ENCODE measurements at places on chromosomes 3 and 15.
A peak's percentile ranks its signal among the peaks of the same experiment; 100 is the strongest.

- H3K4me3 ChIP-seq = no peak overlapping the region
- H3K36me3 ChIP-seq = no peaks in the 10 kb centered on the region
- DNase-seq = no peak
- no peak overlapping the region for H3K27ac ChIP-seq
These were observed 610.0 kb downstream of the NAALADL2 start for GRCh38 chr3:175469124-175469523.

- no peaks in the 10 kb centered on the region for H3K36me3 ChIP-seq
- no peak for DNase-seq
- H3K4me1 ChIP-seq = peaks cover 3% of the 10 kb centered on the region
- H3K4me3 ChIP-seq = peak overlapping the region; percentile 98
- H3K27me3 ChIP-seq = no peaks in the 10 kb centered on the region
These were observed 645 bp downstream of the COPS2 start for GRCh38 chr15:49154799-49155109.

DNA sequence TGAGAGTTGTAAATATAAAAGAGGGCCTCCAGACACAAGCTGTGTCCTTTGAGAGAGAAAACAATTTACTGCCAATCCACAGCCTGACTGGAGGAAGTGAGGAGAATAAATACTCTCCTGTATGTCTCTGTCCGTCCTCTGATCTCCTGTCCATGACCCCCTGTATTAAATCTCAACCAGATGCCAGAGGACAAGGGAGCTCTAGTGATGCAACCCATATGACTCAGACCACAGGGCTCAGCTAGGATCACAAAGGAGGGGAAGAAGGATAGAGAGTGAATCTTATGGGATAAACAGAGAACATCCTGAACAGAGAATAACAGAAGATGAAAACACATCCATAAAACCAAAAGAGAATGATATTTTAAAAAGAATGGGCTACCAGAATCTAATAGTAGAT lies 482.6 kb downstream of the PLOD2 start:
- H3K4me1 ChIP-seq = no peaks in the 10 kb centered on the region
- no peak overlapping the region for H3K4me3 ChIP-seq
- H3K27me3 ChIP-seq = no peaks in the 10 kb centered on the region
- H3K27ac ChIP-seq = no peak overlapping the region
- no peaks in the 10 kb centered on the region for H3K36me3 ChIP-seq
- DNase-seq = no peak

- no peaks in the 10 kb centered on the region for H3K4me1 ChIP-seq
- no peak overlapping the region for H3K27ac ChIP-seq
- H3K4me3 ChIP-seq = no peak overlapping the region
These were observed 217.8 kb downstream of the LRRC3B start for GRCh38 chr3:26840272-26840870.

DNA sequence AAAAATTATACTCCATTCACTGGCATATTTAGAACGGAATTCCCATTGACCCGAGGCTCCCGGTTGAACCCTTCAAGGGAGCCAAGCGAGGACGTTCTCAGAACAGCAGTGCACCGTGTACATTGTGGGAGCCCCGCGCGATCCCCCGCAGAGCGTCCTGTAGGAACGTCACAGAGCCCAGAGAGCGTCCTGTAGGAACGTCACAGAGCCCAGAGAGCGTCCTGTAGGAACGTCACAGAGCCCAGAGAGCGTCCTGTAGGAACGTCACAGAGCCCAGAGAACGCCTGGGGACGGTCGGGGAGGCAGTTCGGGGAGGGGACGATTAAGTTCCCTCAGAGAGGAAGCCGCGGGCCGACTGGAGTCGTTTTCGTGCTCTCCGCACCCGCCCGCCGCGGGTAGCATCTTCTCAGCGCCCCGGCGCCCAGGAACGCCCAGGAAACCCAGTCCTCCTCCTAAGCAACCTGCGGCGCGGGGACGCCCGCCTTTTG lies 506 bp upstream of the ATP1B3 start:
- H3K4me3 ChIP-seq = peak overlapping the region; percentile 83
- no peaks in the 10 kb centered on the region for H3K36me3 ChIP-seq
- H3K27ac ChIP-seq = peak overlapping the region; percentile 77
- peaks cover 11% of the 10 kb centered on the region for H3K4me1 ChIP-seq
- H3K27me3 ChIP-seq = no peaks in the 10 kb centered on the region
- DNase-seq = peak; percentile 51

GRCh38 chr15:69575387-69575786 lies 122.8 kb downstream of the RPLP1 start:
- peak overlapping the region; percentile 75 for H3K27ac ChIP-seq
- peaks cover 24% of the 10 kb centered on the region for H3K4me1 ChIP-seq
- no peaks in the 10 kb centered on the region for H3K27me3 ChIP-seq
- no peak overlapping the region for H3K4me3 ChIP-seq
- H3K36me3 ChIP-seq = no peaks in the 10 kb centered on the region
- no peak for DNase-seq

DNA sequence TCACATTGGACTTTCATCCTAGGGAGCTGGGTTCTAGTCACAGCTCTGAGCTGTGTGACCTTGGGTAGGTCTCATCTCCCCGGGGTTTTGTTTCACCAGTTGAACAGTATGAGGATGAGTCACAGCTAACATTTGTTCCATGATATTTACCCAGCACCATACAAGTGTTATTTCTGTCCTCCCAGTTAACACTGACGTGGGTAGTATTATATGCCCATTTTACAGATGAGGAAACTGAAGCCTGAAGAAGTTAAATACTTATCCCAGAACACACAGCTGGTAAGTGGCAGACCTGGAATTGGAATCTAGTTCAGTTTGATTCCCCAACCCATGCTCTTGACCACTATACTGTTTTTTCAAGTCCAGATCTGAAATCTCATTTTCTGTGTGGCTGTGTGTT lies 908 bp upstream of the RARB start:
- H3K27ac ChIP-seq = no peak overlapping the region
- peaks cover 8% of the 10 kb centered on the region for H3K27me3 ChIP-seq
- DNase-seq = no peak
- no peaks in the 10 kb centered on the region for H3K4me1 ChIP-seq
- no peaks in the 10 kb centered on the region for H3K36me3 ChIP-seq

- no peaks in the 10 kb centered on the region for H3K27me3 ChIP-seq
- no peak for DNase-seq
- H3K4me3 ChIP-seq = no peak overlapping the region
- H3K27ac ChIP-seq = no peak overlapping the region
- H3K36me3 ChIP-seq = no peaks in the 10 kb centered on the region
These were observed 61.8 kb downstream of the SATB1 start for GRCh38 chr3:18363338-18363737.

DNA sequence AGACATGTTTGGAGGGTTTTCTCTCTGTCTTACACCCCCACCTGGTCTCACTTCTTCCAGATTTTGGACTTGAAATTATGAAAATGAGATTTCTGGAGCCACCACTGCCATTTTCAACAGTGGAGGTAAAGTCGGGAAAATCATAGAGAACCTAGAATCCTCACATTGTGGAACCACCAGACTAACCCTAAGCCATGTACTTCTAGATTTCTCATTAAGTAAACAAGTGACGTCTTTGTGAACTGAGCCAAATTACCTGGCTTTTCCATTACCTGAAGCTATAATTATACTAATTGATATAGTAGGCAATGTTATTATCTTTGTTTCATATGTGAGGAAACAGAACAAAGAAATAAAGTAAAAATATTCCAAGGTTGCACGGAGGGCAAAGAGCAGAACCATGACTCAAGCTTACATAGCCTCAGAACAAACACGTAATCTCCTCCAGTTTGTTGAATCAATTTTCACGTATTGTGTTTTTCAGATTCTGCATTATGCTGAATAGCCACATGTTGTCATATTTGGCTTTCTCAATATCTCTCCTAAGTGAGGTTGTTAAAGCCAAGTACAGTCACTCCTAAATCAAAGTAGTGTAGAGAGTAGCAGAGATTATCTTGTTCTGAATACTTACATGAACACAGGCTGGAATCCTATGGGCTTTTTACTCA lies 101.3 kb upstream of the CMC1 start:
- DNase-seq = peak; percentile 24
- H3K4me3 ChIP-seq = no peak overlapping the region
- H3K27me3 ChIP-seq = no peaks in the 10 kb centered on the region
- no peaks in the 10 kb centered on the region for H3K4me1 ChIP-seq
- H3K36me3 ChIP-seq = no peaks in the 10 kb centered on the region

DNA sequence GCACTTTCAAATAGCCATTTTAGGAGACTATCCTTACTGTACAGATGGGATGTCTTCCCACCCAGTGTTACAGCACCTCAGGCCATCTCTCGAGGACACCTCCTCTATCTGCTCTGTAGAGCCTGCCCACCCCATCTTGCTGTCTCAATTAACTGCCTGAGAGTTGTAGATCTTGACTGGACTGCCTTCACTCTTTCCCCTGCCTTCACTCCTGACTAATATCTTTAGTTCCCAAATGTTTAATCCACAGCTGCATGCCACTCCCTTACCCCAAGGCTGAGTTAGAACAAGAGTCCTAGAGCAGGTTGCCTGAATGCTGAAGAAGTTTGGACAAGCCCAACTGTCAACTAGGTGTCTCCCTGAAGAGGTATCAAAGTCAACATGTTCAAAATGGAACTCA lies 1.3 kb upstream of the PP2D1 start:
- H3K36me3 ChIP-seq = no peaks in the 10 kb centered on the region
- no peak overlapping the region for H3K4me3 ChIP-seq
- no peak overlapping the region for H3K27ac ChIP-seq

- H3K4me3 ChIP-seq = no peak overlapping the region
- no peaks in the 10 kb centered on the region for H3K36me3 ChIP-seq
- H3K4me1 ChIP-seq = no peaks in the 10 kb centered on the region
- H3K27me3 ChIP-seq = no peaks in the 10 kb centered on the region
These were observed 102.5 kb downstream of the ZMAT3 start for GRCh38 chr3:178969004-178969700.

DNA sequence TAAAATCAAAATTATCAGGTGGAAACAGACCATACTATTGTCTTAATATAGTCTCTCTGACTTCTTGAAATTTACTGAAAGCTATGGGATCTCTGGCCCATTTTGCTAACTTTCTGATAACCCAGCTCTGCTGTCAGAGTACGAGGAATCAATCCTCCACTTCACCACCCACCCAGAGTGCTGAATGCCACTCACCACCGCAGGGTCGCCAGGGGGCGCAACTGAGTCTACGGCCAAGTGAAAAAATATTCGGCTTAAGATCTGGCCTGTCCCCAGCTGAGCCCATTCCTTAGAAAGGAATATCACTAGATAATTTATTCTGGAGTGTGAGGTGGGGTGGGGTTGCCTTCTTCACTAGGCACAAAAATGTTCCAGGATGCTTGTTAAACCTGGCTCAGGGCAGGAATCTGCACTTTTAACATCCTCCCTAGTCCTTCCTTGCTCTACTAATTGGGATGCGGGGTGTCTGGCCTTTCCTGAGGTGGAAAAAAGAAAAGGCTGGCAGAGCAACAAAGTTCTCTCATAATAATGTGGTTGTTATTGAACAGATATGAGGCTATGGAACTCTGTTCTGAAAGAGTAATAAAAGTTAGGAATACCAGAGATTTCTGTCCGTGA lies 520.6 kb downstream of the MFSD1 start:
- no peak overlapping the region for H3K4me3 ChIP-seq
- DNase-seq = peak; percentile 13
- no peak overlapping the region for H3K27ac ChIP-seq
- no peaks in the 10 kb centered on the region for H3K4me1 ChIP-seq

DNA sequence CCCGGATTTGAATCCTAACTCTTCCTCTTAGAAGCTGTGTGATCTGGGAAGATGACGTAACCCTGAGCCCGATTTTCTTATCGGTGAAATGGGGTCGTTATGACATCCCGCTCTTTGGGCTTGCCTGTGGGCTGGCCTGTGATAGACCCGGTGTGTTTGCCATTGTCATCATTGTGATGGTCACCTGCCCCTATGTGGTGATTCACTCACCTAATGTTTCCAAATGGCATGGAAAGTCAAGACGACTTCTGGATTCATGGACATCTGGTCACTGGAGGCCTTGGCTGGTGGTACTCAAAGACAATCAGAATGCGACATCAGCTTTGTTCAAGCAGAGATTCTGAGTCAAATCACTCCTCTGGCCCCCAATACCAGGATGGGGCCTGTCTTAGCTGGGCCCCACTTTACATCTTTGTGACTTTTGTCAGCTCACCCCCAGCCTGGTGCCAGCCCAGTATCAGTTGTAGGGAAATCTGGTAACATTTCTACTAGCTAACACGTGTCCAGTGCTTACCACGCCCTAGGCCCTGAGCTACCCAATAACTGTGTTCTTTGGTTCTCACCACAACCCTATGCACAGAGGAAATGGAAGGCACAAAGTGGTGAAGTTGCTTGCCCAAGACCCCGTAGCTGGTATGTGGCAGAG lies 2.8 kb downstream of the TMEM43 start:
- H3K4me1 ChIP-seq = peaks cover 15% of the 10 kb centered on the region
- no peaks in the 10 kb centered on the region for H3K27me3 ChIP-seq
- H3K36me3 ChIP-seq = peaks cover 11% of the 10 kb centered on the region
- H3K4me3 ChIP-seq = no peak overlapping the region
- no peak for DNase-seq

DNA sequence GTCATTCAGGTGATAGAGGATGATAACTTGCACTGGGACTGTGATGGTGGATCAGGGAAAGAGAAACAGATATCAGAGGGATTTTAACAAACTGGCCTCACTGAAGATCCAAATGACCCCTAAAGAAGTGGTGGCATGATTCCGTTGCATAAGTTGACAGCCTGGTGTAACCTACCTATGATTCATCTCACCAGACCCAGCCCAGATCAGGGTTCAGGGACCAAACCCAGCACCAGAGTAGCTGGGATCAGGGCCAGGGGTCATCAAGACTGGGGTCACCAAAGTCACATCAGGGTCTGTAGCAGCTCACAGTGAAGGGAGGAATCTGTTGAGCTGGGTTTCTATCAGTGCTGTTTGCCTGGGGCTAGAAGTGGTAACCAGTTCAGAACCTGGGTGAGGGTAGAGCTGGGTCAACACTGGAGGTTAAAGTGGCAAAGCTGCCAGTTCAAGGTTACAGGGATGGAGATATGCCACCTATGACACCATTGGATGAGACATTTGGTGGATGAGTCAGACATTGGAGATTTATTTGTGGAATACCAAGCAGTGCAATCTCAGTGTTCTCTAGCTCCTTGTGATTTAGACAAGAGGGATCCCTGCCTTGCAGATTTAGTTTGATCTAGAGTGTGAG lies 35.9 kb downstream of the CASR start:
- H3K27me3 ChIP-seq = peaks cover 17% of the 10 kb centered on the region
- no peak for DNase-seq
- H3K4me3 ChIP-seq = no peak overlapping the region
- H3K4me1 ChIP-seq = no peaks in the 10 kb centered on the region
- no peak overlapping the region for H3K27ac ChIP-seq
- no peaks in the 10 kb centered on the region for H3K36me3 ChIP-seq

Measured in Panc1 (cell line).